T-helper 1 cell (primary cell): ENCODE measurements at places on chromosomes 12 and 14.

GRCh38 chr14:61948376-61948775 is 186.2 kb downstream of the SNAPC1 start:
- DNase-seq: no peak

DNA sequence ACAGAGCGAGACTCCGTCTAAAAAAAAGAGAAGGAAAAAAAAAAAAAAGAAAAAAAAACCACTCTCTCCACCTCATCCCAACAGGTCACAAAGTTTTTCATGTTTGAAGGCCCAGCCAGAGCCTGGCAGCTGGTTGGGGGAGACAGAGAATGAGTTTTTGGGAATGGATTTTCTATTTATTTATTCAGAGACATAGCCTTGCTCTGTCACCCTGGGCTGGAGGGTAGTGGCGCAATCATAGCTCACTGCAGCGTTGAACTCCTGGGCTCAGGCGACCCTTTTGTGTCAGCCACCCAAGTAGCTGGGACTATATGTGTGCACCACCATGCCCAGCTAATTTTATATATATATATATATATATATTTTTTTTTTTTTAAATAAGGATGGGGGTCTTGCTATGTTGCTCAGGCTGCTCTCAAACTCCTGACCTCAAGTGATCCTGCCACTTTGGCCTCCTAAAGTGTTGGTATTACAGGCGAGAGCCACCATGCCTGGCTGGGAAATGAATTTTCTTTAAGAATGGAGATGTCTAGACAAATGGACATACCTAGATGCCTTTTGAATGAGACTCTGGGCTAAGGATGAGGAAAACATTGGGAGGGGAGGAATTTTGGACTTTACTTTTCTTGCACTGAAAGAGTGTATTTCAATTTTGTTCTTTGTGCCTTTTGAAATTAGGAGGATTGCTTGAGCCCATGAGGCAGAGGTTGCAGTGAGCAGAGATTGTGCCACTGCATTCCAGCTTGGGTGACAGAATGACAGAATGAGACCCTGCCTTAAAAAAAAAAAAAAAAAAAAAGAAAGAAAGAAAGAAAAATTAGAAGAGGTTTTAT is 16.9 kb upstream of the PPP1R1A start:
- DNase-seq: no peak

GRCh38 chr14:67269298-67270060 is 28.2 kb downstream of the PALS1 start:
- no peak for DNase-seq

GRCh38 chr14:43765474-43765873 is 741.6 kb downstream of the FSCB start:
- no peak for DNase-seq

DNA sequence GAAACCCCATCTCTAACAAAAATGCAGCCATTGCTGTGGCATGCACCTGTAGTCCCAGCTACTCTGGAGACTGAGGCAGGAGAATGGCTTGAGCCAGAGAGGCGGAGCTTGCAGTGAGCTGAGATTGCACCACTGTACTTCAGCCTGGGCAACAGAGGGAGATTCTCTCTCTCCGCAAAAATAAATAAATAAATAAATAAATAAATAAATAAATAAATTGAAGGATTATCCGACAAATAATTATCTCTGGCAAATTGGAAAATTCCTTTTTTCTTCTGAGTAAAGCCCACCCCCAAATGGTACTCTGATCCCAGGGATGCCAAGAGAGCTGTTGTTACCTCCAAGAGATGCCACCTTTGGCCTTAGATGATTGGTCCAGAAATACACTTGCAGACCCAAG is 137.9 kb downstream of the SUDS3 start:
- DNase-seq: no peak

DNA sequence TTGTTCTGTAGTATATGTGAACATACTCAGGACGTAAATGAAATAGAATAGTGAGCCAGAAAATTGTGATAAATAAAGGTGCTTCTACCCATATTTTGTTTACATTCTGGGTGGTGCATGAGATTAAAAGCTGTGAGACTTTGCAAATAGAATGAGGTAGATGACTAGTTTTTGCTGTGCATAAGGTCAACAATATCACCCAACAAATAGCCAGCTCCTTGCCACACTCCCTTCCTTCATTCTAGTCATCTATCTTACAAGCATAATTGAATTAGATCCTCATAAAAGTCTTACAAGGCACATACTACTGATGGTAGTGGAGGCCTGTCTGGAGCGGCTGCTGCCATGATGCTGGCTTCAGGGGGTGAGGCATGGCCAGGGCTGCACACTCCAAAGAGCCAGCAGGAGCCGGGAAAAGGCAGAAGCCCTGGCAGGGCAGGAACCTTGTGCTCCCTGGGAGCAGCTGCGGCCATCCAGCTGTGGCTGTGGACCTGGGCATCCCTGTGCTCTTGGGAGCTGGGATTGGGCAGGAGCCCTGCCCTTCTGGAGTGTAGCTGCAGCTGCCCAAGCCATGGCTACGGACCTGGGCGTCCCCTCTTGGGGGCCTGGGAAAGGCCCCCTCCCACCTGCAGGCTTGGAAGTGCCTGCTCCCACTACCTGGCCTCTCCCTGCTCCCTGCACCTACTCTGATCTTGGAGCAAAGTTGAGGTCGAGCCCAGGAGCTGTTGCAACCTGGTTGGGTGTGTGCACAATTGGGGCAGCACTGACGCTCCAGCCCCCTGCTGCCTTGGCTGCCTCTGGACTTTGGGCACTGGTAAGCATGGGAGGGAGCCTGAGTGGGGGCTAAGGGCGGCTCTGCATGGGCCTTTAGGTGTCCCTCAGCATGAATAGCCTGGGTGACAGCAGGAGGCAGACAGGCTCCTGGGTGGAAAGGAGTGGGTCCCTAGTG is 112.8 kb downstream of the DACT1 start:
- no peak for DNase-seq

GRCh38 chr14:64659366-64659765 is 44.9 kb upstream of the PLEKHG3 start:
- no peak for DNase-seq

- DNase-seq: no peak
These were observed 205.9 kb downstream of the KIF21A start for GRCh38 chr12:39237004-39237403.
